ENCODE measurements at places on chromosomes 7 and 10.

DNA sequence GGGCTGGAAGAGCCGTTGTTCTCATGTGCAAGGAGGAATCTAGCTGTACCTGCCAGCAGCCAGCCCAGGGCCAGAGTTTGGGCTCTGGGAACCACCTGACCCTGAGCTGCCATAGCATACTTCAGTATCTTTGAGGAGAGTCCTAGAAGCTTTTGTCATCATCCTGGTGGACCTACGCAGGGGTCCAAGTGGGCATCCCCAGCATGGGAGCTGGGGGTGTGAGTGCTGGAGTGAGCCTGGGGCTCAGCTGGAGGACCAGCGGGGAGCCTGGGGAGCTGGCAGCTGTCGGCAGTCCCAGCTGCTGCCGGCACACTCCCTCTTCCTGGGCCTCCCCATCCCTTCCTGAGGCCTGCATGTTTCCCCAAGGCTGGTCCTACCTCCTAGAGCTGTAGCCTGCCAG lies 32.5 kb downstream of the C10orf105 start:
- DNase-seq, result no peak

- DNase-seq, result no peak
Observed at GRCh38 chr7:121304102-121304658, 24.6 kb upstream of the WNT16 start.

GRCh38 chr7:70047891-70048448 lies 449.7 kb downstream of the AUTS2 start:
- DNase-seq, result no peak

- DNase-seq, result no peak
Observed at GRCh38 chr7:70738151-70738885, 393.6 kb upstream of the GALNT17 start.

DNA sequence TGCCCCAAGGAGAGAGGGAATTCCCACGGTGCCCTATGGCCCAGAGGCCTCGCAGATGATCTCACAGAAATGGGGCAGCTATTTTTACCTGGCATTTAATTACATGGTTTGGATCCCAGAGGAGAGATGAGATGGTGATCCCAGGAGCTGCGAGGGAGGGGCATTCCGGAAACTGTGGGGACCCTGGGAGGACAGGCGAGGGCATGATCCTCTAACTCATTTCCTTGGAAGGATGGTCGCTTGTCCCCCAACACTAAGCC lies 9.4 kb downstream of the SH2B2 start:
- no peak for DNase-seq

GRCh38 chr10:43703286-43703685 lies 54.6 kb upstream of the ZNF32 start:
- no peak for DNase-seq

- no peak for DNase-seq
Observed at GRCh38 chr7:158166386-158167340, 421.0 kb downstream of the PTPRN2 start.

GRCh38 chr7:22394739-22395138 lies 37.8 kb upstream of the RAPGEF5 start:
- DNase-seq, result no peak

DNA sequence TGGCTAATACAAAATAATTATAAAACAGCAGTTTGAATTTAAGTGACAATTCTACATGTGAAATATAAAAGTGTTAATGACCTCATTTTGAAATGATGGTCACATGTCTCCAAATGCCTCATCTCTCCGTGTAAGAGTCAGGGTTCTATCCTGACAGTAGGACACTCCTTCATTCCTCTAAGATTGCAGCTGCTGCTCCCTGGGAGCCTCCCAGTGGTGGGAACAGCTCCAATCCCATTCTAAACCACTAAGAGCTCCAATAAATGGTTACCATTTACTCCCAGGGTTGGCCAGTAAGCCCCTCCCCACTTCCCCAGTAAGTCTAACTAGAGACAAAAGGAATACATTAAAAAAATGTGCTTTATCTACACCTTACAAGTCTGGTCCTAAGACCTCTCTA lies 344.6 kb upstream of the AOAH start:
- DNase-seq, result no peak

DNA sequence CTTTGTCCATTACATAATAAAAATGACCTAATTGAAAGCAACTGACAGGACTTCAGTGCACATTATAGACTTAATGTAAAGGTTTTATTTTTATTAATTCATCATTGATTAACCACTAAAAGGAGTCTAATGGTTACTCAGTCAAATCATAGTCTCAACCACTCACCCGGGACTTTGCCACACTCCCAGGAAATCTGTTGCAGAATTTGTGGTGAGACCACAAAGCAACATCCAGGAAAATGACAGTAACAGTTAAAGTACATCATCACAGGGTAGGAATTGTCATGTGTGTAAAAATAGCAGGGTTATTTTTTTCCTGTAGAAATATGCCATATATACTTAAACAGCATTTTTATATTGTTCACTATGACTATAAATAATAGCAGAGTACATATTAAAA lies 6.3 kb upstream of the HGF start:
- DNase-seq, result no peak

DNA sequence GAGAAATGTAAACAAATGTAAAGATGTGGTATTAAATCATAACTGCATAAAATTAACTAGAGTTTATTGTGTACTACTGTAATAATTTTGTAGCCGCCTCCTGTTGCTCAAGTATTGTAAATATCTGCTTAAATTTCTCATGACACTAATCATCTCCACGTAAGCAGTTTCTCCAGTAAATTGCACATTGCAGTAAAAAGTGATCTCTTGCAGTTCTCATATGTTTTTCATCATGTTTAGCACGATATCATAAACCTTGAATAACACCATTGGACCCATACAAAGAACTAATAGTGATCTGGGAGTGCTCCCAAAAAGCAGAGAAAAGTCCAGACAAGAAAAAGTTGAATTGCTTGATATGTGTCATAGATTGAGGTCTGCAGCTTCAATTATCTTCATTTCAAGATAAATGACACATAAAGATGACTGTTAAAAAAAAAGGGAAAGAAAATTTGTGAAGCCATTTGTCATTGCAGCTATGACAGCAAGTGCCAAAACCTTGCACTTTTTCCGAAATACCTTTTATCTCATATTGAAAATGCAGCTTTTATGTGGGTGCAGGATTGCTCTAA lies 15.3 kb downstream of the LIPA start:
- DNase-seq, result no peak

- no peak for DNase-seq
Observed at GRCh38 chr10:116364868-116365267, 40.6 kb downstream of the CCDC172 start.

- no peak for DNase-seq
Observed at GRCh38 chr10:69630651-69631400, 779 bp downstream of the FAM241B start.

GRCh38 chr10:58755677-58756076 lies 243.0 kb downstream of the BICC1 start:
- no peak for DNase-seq
